Activated CD8-positive, alpha-beta T cell treated with anti-CD3 and anti-CD28 coated beads for 36 hours (primary cell): ENCODE measurements at places on chromosomes 16 and 17. TPM values are rescaled to one million over a fixed set of nuclear protein-coding genes. Genes with fewer than 3 reads are reported as not detected.

The MT4 gene
- total RNA-seq: not detected

The PIK3R5 gene
- 46.7 TPM for total RNA-seq

The IGSF6 gene
- total RNA-seq: 0.20 TPM

GRCh38 chr16:85959686-85960085 lies 60.7 kb downstream of the IRF8 start:
- no peak overlapping the region for H3K27ac ChIP-seq
- peaks cover 23% of the 10 kb centered on the region for H3K4me1 ChIP-seq
- no peak overlapping the region for H3K4me3 ChIP-seq
- H3K27me3 ChIP-seq: no peaks in the 10 kb centered on the region
- H3K36me3 ChIP-seq: no peaks in the 10 kb centered on the region
- DNase-seq: no peak

- H3K27me3 ChIP-seq: peaks cover 5% of the 10 kb centered on the region
- no peaks in the 10 kb centered on the region for H3K4me1 ChIP-seq
- no peak overlapping the region for H3K27ac ChIP-seq
- DNase-seq: no peak
- no peaks in the 10 kb centered on the region for H3K36me3 ChIP-seq
Measured at GRCh38 chr16:50525716-50526115, 22.5 kb upstream of the NKD1 start.

GRCh38 chr16:49622084-49622390 lies 233.9 kb downstream of the ZNF423 start:
- no peaks in the 10 kb centered on the region for H3K4me1 ChIP-seq
- no peak overlapping the region for H3K27ac ChIP-seq
- H3K27me3 ChIP-seq: no peaks in the 10 kb centered on the region
- H3K4me3 ChIP-seq: no peak overlapping the region

- DNase-seq: no peak
- H3K27me3 ChIP-seq: peaks cover 10% of the 10 kb centered on the region
- no peak overlapping the region for H3K4me3 ChIP-seq
- H3K27ac ChIP-seq: no peak overlapping the region
- peaks cover under 1% of the 10 kb centered on the region for H3K36me3 ChIP-seq
- H3K4me1 ChIP-seq: peaks cover 22% of the 10 kb centered on the region
Measured at GRCh38 chr16:80807906-80808305, 3.5 kb upstream of the CDYL2 start.
